Neural cell (in vitro differentiated cells): ENCODE measurements at places on chromosomes 5 and 9. TPM values are rescaled to one million over a fixed set of nuclear protein-coding genes. Genes with fewer than 3 reads are reported as not detected.

The SPINK14 gene
- polyA plus RNA-seq: not detected in 2 replicates

The DOLK gene
- 11.3 and 14.4 TPM in 2 replicates for polyA plus RNA-seq

The FGD3 gene
- polyA plus RNA-seq: 8.3 and 9.3 TPM in 2 replicates

The ALDOB gene
- polyA plus RNA-seq: not detected in 2 replicates
